ENCODE measurements at places on chromosomes 6 and 20. TPM values are rescaled to one million over a fixed set of nuclear protein-coding genes. Genes with fewer than 3 reads are reported as not detected.

DNA sequence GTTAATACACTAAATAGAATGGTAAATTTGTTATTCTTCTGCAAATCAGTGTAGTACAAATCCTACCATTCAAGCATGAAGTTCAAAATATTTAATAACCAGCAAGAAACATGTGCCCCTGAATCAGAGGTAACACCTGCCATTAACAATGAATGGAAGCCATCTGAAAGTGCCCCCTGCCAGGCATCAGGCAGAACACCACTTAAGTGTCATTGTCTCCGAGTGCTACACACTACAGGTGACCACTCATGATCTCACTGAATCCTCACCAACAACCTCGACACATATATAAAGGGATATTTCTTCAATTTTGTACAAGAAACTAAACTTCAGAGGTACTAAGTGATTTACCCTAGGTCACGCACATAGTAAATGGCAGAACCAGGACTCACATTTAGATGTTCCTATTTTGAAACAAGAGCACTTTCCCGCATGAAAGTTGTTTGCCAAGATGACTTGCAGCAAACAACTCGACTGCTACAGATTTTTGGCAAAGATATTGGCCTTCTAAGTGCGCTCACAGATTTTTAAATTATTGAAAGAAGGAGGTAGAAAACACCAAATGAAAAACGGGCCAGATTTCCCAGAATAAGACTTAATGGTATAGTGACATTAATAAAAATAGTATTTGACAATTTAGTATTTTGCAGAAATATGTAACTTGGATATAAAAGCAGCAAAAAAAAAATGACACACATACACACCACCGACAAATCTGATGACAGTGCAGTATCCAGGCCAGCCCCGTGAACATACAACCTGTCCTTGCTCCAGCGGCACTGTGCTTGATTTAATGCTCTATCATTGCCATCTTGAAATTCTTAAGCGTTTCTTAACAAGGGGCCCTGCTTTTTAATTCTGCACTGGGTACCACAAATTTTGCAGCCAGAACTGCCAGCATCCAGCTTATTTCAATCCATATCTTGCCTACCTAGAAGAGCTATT is 274.5 kb downstream of the ALDH8A1 start:
- H3K27me3 ChIP-seq: no peaks in the 10 kb centered on the region
- H3K4me3 ChIP-seq: no peak overlapping the region
- no peaks in the 10 kb centered on the region for H3K36me3 ChIP-seq
- no peak for DNase-seq

- H3K4me3 ChIP-seq: no peak overlapping the region
- no peak overlapping the region for H3K27ac ChIP-seq
- peaks cover 12% of the 10 kb centered on the region for H3K4me1 ChIP-seq
- no peaks in the 10 kb centered on the region for H3K27me3 ChIP-seq
Measured at GRCh38 chr6:148771212-148771601, 24.4 kb downstream of the UST start.

- H3K4me3 ChIP-seq: no peak overlapping the region
- H3K27me3 ChIP-seq: no peaks in the 10 kb centered on the region
- H3K4me1 ChIP-seq: no peaks in the 10 kb centered on the region
Measured at GRCh38 chr6:40889137-40889832, 149.7 kb downstream of the UNC5CL start.

The UNC5CL gene
- total RNA-seq: 0.69 TPM

The CALHM6 gene
- total RNA-seq: not detected
